Heart right ventricle (tissue), 16 donors: ENCODE measurements at places on chromosomes 5 and 9. TPM values are rescaled to one million over a fixed set of nuclear protein-coding genes. Genes with fewer than 3 reads are reported as not detected.

DNA sequence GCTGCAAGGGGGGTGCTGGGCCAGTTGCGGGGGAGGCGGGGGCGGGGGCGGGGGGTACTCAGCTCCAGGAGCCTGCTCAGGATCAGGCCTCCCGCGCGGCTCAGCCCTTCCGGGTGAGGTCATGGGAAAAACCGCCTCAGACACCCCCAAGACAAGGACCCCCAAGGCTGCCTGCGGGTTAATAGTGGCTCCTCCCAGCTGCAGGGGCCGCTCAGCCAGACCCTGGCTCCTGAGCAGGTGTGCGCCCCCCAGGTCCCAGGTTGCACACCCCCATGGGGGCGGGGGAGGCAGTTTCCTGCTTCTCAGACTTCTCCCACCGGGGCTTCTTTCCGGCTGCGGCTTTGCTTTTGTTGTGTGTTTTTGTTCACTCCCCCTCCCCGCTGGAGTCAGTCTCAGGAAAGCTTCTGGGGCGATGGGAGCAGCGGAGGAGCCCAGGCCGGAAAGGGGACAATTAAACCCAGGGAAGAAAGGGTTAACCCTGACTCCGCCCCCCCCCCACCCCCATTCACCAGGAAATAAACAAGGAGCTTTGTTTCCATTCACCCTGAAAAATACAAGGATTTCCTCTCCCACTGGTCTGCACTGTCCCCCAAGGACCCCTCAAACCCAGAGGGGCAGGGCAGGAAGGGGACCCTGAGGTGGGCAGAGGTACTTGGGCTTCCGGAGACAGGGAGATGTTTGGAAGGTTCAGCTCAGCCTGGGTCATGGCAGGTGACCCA lies 42.3 kb upstream of the NOTCH1 start:
- H3K27ac ChIP-seq, result peak overlapping the region; percentile 61
- H3K4me1 ChIP-seq, result peaks cover 31% of the 10 kb centered on the region
- H3K4me3 ChIP-seq, result peak overlapping the region; percentile 25
- no peaks in the 10 kb centered on the region for H3K27me3 ChIP-seq
- H3K36me3 ChIP-seq, result no peaks in the 10 kb centered on the region

DNA sequence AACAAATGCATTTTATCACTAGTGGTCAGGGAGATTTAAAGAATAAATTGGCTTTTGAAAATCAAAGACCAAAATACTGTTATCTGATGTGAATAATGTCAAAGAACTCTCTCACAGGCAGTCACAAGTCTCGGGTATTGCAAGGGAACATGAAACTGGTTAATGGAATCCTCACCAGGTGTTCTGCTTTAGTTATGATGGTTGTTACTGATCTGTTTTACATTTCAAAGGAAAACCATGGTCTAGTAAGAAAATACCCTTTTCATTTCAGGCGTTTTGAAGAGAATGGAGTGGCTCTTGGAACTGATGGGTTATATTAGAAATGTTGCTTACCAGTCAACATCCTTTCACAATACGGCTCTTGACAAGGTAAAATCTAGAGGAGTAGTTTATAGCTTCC lies 43.4 kb downstream of the HACD4 start:
- no peaks in the 10 kb centered on the region for H3K4me1 ChIP-seq
- H3K4me3 ChIP-seq, result no peak overlapping the region
- no peaks in the 10 kb centered on the region for H3K36me3 ChIP-seq
- DNase-seq, result no peak

SVEP1 gene
- 16.4 TPM for total RNA-seq

RNF208 gene
- total RNA-seq, result 20.7 TPM

DNA sequence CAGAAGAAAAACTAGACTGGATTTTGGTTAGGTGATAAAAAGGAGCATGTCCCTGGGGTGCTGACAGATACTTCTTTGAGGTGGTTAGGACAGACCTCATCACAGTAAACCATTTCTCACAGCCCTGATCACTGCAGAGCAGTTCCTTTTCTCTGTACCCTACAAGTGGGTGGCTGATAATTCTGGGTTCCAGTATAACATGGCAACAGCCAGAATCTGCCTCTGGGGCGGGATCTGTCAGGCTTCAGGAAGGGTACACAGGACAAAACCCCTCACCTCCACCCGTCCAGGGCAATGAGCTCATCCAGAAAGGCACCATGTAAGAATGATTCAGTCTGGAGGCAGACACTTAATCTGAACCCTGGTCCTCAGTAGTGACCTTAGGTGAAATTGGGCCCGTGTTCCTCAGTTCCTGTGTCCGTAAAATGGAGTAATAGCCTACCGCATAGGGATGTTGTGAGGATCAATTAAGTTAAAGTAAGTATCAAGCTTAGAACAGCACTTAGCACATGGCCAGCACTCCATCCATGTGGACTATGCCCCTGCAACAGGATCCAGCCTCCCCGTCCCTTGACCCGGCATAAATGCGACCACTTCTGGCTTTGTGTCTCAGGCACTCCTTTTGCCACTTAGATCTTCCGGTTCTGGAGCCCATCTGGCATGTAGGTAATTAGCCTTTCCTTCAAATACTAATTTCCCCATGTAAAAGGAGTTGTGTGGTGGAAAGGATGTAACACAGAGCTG lies 129.2 kb downstream of the LHFPL2 start:
- no peak overlapping the region for H3K4me3 ChIP-seq
- H3K27me3 ChIP-seq, result no peaks in the 10 kb centered on the region
- no peak for DNase-seq
- H3K4me1 ChIP-seq, result peaks cover 7% of the 10 kb centered on the region
- H3K36me3 ChIP-seq, result no peaks in the 10 kb centered on the region
- peak overlapping the region; percentile 3 for H3K27ac ChIP-seq

- H3K4me1 ChIP-seq, result no peaks in the 10 kb centered on the region
- no peaks in the 10 kb centered on the region for H3K36me3 ChIP-seq
- no peaks in the 10 kb centered on the region for H3K27me3 ChIP-seq
- DNase-seq, result no peak
- no peak overlapping the region for H3K4me3 ChIP-seq
- no peak overlapping the region for H3K27ac ChIP-seq
These were observed 7.3 kb downstream of the CORO2A start for GRCh38 chr9:98185021-98185567.

C9orf40 gene
- total RNA-seq, result 1.3 TPM
